ENCODE measurements at places on chromosomes 2 and 18.

DNA sequence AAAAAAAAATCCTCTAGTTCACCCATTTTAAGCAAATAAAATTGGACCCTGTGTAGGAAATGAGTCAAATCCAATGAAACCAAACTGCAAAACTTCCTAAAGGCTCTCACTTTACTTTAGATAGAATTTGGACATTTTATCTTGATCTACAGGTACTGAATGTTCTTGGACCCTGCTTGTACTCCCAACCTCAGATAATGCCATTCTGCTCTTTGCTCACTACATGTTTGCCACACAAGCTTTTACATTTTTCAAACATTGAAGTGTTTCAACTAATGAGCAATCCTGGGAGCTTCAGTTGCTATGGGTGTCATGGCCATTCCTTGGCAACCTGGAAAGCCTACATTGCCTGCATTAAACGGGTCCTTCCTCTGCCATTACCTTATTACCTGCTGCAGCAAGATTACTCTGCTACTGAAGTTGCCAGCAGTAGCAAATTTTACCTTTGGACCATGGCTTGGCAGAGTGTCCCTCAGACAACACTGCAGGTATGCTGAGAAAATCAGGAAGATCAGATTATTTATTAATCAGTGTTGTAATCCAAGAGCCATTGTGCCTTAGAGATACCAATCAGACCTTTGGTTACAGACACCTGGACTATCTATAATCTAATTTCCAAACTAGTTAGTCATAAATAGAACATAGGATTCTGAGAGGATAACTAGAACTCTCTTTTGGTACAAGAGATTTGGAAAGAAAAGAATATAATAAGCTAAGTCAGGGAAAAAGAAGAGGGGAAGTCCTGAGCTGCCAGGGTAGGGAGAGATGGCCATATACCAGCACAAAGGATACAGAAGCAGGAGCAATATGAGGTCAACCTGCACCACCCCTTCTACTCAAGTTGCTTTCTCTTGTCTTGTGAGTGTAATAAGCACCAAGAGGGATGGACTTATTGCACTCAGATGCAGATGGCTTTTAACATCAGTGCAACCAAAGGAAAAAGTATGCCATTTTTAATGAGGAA, 293.3 kb upstream of the TFPI start:
- no peak for DNase-seq

DNA sequence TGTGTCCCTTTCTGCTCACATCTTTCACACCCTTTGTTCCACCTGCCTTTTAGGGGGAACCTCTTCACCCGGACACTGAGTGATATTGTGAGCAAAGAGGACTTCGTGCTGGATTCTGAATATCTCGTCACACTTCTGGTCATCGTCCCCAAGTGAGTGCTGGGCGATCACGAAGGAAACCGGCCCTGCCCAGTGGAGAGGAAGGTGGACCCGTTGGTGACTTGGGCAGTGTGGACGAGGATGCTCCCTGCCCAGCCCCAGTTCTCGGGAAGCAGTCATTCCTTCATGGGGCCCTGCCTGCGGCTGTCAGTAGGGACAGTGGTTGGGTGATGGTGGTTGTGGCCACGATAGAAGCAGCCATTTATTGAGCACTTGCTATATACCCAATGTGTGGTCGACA, 40.8 kb downstream of the PDIA6 start:
- no peak for DNase-seq

- no peak for DNase-seq
These were observed 137.6 kb downstream of the ATL2 start for GRCh38 chr2:38239452-38239851.

DNA sequence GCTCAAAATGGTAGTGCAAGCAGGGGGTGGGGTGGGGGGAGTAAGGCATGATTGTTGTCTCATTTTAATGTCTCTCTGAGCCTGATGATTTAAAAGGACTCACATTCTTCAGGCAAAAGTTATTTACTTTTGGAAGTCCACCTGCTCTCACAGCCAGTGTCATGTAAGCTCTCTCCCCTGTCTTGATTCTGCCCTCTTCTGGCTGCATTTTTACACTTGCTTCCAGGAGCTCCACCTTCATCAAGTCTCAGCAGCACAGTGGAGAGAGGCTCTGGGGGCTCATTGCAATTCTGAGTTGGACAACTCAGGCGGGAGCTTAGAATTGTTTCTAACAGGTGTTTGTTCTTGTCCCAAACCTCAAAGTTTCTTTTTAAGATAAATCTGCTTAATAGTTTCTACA, 39.2 kb downstream of the GNAL start:
- DNase-seq = no peak

GRCh38 chr2:73284296-73285158, at the start of gene FBXO41:
FBXO41 (minus strand) TSS chr2:73284478; CDS start chr2:73269630, 14,848 bp downstream.
- DNase-seq = no peak

DNA sequence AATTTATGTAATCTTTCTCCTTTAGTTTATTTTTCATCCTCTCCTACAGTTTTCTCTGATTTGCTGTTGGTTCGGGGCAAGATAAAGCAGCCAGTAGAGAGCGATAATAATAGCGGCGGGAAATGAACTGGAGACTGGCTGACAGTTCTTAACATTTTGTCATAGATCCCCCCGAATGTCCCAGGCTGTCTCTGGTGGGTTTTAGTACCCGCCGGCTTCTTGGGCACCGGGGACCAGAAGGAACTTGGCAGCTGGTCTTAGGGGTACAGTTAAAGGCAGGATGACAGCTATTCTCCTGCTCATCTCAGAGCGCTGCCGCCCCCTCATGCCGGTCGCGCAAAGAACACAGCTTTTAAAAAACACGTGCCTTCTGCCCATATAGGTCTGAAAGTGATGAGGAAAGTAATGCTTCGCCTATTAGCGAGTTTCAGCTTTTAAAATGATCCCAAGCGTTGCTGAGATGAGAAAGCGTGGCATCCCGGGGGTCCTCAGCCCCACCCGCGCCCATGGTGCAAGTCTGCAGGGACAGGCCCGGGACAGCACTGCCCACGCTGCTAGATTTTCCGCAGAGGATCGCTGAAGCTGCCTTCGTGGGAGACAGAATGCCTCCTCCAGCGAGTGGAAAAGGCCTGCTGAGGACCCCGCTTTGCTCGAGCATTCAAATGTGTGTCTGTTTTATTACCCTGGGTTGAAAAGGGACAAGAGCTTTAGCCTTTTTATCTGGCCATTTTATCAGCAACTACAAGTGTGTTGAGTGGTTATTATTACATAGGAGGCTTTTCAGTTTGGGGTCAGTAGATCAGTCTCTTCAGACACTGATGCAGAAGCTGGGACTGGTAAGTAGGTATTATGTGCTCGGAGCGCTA, 3.8 kb downstream of the ONECUT2 start:
- no peak for DNase-seq

DNA sequence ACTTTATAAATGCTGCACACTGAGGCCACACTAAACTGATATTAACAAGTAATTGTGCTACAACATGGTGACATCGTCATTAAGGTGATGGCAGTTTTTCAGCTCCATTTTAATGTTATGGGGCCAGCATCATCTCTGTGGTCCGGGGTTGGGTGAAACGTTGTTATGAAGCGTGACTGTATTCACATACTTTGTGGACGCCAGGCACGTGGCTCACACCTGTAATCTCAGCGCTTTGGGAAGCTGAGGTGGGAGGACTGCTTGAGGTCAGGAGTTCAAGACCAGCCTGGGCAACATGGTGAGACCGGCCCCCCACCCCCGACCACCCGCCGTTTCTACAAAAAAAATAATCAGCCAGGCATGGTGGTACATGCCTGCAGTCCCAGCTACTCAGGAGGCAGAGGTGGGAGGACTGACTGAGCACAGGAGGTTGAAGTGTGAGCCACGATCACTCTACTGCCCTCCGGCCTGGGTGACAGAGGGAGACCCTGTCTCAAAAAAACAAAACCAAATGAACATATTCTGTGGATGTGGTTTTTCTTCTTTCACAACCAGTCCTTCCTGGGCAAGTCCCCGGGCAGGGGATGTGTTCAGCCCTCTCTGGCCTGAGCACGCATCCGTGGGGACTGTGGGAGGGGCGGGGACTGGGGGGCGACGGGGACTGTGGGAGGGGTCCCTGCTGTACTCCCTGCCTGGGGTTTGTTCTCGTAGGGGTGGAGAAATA, 12.9 kb upstream of the GAL3ST2 start:
- DNase-seq = no peak

GRCh38 chr18:53408271-53408670, 816.2 kb downstream of the MBD2 start:
- DNase-seq = no peak

DNA sequence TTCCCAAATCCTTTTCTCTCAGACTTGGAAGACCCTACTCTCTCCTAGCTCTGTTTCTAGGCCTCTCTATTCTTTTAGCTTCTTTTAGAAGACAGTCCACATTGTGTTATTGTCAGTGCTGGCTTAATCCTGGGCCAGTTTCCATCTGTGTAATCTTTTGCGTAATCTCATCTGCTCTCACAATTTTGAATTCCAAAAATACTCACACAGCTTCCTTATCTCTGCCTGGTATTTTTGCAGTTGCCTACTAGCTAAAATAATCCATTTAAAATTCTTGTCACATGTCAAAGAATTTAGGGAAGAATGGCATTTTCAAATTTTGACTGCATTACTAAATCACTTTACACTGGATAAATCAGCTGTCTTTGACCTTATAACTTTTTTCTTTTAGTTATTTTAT, 200.6 kb upstream of the MEX3C start:
- no peak for DNase-seq

DNA sequence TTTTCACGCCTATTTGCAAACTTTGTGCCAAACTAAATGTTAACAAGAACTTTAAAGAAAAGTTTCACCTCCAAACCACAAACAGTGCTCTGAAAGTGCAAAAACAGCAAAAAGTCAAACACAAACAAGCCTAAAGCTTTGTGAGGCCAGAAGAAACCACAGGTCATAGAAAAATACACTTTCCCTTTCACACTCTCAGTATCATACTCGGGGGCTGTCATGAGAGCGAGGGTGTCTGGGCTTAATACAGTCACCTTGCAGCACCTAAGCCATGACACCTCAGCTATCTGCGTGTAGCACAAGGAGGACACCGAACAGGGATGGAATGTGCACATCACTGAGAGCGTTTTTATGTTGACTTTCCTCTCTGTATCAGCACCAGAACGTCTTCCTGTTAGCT, 26.6 kb upstream of the SEH1L start:
- DNase-seq = no peak

GRCh38 chr2:140275427-140275826, 1495.2 kb upstream of the NXPH2 start:
- no peak for DNase-seq

DNA sequence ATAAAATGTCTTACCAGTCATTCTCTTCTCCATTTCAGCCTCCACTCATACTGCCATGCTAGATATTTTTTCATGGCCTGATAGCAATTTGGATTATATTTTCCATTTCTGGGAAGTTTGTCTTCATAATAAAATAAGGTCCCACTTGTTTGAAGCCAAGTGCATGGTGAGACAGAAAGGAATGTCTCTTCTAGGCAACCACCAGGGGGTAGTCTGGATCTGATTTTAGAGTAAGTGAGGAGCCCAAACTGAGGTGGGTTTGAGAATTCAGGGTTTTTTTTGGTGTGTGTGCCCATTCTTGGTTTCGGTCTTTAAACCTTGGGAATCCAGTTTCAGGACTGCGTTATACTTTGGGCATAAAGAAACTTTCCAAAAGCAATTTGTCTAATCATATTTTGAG, 315.5 kb downstream of the RPRM start:
- DNase-seq = no peak

DNA sequence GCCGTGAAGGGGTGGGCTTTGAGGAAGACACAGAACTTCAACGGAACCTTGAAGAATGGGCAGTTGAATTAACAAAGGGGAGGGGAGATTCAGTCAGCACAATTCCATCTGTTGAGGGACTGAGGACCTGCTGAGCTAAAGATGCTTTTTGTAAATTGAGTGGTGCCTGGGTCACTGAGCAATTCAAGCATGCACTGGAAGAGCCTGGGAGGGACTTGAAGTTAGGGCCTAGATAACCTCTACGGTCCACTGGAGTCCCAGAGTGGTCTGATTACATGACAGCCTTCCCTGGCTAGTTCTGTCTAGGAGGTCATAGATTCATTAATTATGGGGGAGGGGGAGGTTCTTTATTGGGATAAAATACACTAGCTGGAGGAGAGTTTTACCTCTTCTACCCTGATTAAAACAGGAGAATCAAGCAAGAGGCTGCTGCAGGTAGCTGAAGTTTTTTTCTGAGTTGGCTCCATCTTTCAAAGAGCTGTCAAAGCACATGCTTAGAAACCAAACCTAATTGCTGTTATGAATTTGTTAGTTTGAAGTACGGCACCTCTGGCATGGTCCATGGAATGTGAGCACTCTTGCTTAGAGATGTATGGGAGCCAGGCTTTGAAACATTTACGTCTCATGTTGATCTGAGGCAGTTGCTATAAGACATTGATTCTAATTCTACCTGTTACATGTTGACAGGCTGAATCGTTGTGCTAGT, 290.2 kb downstream of the PRKCE start:
- DNase-seq = no peak

DNA sequence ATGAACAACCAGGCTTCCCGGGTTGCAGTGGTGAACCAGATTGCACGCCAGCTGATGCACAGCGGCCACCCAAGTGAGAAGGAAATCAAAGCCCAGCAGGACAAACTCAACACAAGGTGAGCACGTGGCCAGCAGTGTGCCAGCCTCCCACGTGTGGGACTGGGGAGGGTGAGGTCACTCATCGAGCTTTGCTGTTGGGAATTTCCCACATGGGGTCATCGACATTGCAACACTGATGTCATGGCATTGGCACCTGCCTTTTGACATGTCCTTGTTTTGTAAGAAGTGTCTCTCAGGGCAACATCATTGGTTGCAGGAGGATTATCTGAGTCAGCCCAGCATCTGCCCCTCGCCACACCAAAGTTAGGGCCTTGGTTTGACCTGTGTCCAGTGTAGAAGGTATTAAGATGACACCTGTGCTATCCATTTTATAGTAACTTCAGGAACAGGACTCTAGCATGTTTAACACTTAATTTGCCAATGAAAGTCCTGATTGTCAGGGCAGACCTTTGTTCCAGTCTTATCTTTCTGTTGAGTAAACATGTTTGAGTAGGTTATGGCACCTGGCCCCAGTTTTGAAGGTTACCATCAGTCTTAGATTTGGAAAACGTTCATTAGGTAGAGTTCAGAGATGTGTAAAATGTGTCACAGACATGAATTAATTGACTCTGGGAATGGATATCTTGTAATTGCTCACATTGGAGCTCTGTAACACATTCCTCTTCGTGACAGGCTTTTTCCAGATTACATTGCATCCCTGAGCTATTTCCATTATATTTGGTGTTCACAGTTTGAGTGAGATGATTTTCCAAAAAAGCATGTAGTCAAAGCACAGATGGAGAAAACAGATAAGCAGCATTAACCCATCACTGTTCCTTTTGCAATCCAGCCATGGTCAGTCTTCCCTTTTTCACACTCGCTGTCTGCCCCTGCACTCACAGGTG, 93.3 kb upstream of the EML6 start:
- DNase-seq = peak; percentile 42

- no peak for DNase-seq
These were observed 430.9 kb downstream of the PID1 start for GRCh38 chr2:228840113-228840742.

- no peak for DNase-seq
These were observed 11.7 kb upstream of the MYO1B start for GRCh38 chr2:191233533-191233932.

- DNase-seq = no peak
These were observed 27.0 kb downstream of the IRS1 start for GRCh38 chr2:226772389-226773179.

Measured in gastrocnemius medialis (tissue), 4 donors.